Activated CD8-positive, alpha-beta T cell treated with anti-CD3 and anti-CD28 coated beads for 36 hours (primary cell): ENCODE measurements at places on chromosomes 1 and 21.

- DNase-seq, result no peak
Measured at GRCh38 chr1:203505526-203506204, 11.7 kb downstream of the OPTC start.

DNA sequence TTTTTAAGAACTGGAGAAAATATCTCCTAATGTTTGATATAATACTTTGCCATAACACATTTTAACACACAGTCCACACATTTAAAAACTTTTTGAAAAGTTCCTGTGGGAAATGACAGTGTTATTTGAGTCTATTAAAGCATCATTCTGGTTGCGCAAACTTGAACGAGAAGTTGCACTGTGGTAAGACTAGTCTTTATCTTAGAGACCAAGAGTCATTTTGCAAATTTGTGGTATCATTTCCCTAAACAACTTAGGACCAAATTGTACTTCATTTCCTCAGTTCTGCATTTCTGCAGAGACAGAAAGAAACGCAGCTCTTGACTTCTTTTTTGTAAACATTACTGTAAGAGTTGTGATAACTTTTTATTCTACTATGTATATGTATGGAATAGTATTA lies at the start of gene RGS18:
Gene RGS18, plus strand, starts transcription at position 282 of the 400 bp plus-strand sequence. CDS start 176 bp downstream, outside the sequence.
- DNase-seq, result no peak

DNA sequence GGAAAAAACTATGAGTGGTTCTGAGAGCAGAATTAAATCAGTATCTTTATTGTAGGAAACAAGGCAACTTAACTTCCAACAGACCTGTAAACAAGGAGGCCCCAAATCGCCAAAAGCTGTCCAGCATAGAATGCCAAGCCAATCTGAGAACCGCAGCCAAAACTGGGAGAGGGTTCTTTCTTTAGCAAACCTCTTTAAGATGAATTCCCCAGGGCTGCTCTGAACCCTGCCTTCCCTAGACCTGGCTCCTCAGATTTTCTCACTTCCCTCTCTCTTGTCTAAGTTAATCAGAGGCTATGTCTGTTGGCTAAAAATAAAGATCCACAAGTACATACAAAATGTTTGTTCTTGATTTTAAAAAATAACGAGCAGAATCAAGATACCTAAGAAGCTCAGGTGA lies 141.4 kb downstream of the SMYD3 start:
- no peak for DNase-seq

DNA sequence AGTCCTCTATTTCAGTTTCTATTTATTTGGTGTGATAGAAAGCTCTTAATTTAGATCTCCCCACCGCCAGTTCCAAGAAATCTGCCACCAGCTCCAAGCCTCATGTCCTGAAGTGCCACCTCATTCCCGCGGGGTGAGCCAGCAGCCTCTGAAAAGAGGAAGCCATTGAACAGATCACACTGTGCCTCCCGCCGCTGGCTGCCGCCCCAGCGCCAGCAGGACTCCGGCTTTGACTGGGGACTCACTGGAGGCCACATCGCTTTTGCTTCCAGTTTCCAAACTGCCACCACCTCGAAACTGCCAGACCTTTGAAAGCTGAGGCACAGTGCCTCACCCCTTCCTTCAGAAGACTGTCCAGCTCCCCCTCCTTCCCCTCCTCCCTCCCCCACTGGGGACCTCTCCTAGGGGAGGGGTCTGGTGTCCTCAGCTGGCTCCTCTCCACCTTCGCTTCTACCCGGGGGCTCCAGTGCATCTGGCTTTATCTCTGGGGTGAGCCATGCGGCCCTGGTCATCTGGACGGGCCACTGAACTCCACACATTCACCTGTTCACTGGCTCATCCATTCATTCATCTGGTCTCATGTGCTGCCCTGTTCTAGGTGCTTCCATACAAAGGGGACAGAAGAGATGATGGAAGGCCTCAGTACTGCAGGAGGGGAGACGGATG lies 58.9 kb downstream of the VPS26C start:
- peak; percentile 64 for DNase-seq

- no peak for DNase-seq
Measured at GRCh38 chr21:15061747-15062605, 2.8 kb downstream of the NRIP1 start.

- DNase-seq, result peak; percentile 96
Measured at GRCh38 chr1:22039594-22040285, 12.8 kb upstream of the CDC42 start.

DNA sequence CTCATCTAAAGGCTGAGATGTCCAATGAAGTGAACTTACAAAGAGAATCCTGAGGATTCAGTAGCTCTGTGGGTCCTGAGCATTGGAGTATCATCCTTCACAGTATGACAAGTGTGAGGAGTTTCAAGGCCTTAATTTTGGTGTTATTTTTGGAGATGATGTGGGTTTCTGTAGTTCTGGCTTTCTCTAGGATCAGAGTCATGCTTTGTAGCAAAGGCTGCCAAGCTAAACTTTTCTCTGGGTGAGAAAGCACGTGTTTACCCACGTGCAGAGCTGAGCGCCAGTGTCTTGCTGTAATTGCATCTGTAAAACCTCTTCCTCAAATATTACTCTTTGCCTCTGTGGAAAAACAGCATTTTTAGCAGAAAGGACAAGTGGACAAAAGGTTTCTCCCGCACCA lies 387.8 kb upstream of the LYPLAL1 start:
- DNase-seq, result no peak

DNA sequence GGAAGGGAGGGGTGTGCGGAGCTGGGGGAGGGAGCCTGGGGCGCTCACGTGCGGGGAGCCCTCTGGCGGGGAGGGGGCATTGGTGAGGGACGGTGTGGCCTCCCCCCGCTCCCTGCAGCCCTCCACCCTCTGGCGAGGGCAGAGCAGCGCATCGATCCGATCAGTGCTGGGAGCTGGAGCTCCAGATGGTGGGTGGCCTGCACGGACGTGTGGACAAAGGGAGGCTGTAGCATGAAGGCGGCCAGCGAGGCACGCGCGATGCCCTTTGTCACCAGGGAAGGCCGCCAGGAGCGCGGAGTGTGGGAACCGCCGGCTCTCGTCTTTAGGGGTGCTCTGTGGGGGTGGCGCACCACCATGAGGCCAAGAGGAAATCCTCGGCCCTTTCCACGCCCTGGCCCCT lies 5.4 kb upstream of the HES5 start:
- DNase-seq, result no peak

DNA sequence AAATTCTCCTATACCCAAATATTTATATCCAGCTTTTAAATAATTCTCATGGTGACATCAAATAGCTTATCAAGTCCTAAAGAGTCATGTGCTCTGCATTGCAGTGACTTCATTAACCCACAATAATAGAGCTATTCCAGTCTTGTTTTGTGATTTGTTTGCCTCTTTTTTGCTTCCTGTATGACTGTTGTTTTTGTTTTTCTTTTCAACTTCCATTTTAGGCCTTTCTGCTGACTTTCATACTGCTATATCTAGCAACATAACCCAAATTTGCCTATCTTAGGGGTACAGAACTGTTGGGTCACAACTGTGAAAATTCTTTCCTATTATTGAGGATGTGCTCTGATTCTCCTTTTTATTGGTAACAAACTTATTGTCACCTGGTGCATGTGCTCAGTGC lies 30.3 kb downstream of the SPATA17 start:
- no peak for DNase-seq

GRCh38 chr21:35796844-35797243 lies 263.5 kb downstream of the SETD4 start:
- no peak for DNase-seq

GRCh38 chr21:16078382-16078781 lies 348.6 kb downstream of the USP25 start:
- DNase-seq, result no peak

DNA sequence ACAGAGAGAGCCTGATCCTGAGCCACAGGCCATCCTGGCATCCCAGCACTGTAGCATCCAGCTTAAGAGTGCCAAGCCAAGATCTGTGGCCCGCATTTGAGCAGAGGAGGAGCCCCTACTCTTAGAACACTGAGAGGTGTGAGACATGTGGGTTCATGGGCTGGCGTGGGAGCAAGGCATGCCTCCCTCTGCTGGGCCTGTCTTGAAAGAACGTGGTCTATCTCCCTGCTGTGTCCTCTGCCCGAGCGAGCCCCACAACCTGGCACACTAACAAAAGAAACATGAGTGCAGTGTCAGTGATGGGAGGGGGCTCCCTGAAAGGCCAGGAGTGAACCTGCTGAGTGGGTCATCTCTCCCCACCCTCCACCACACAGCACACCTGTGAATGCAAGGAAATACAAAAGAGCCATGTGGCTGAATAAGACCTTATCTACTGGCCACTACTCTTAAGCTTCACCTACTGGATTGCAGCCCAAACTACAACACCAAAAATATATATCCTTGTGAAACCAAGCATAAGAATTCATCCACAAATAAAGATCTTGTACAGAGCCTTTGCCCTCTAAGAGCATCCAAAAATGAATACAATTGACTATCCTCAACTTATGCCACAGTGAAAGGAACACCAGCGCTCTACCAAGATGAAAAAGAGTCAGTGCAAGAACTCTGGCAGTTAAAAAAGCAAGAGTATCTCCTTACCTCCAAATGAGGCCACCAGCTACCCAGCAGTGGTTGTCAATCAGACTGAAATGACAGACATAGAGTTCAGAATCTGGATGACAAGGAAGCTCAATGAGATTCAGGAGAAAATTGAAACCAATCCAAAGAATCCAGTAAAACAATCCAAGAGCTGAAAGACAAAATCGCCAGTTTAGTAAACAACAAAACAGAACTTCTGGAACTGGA lies 259.4 kb upstream of the DAB1 start:
- DNase-seq, result no peak

GRCh38 chr1:217776693-217777092 lies 145.5 kb downstream of the SPATA17 start:
- DNase-seq, result no peak

- peak; percentile 99 for DNase-seq
Measured at GRCh38 chr1:156212833-156213643, at the start of gene PMF1. TSS of gene PMF1 (plus strand) at chr1:156213007. CDS start at chr1:156213016, 9 bp downstream.

GRCh38 chr1:34889705-34890104 lies 30.2 kb upstream of the SMIM12 start:
- DNase-seq, result no peak

DNA sequence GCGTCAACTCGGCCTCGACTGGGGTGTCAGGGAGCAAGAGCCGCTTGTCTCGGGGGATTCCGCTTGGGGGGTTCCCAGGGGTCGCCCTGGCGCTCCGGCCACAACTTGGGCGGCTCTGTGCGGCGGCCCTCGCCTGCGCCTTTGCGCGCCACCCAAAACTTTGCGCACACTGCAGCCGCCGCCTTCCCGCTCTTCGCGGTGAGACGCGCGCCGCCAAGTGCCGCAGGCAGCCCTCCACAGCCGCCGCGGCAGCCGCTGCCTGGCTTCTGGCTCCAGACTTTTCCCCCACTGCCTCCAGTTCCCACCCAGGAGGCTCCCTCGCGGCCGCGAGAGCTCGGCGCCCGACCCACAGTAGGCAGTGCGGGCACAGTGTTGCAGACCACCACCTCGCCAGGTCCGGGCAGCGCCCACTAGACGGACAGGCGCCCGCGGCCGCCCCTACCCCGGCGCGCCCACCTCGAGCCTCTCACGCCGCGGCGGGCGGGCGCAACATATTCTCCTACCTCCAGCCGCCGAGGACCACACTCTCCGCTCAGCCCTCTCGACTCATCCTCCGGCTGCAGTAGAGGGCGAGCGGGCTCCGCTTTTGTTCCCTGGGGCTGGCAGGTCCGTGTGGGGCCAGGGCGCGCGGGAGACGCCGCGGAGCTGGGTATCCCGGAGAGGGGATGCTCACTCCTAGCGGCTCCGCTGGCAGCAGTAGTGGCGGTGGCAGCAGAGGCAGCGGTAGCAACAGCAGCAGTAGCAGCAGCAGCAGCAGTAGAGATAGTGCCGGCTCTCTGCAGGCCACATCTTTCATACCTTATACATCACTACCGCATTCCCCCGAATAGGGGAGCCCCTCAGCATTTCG lies 296.6 kb downstream of the OMA1 start:
- peak; percentile 40 for DNase-seq

DNA sequence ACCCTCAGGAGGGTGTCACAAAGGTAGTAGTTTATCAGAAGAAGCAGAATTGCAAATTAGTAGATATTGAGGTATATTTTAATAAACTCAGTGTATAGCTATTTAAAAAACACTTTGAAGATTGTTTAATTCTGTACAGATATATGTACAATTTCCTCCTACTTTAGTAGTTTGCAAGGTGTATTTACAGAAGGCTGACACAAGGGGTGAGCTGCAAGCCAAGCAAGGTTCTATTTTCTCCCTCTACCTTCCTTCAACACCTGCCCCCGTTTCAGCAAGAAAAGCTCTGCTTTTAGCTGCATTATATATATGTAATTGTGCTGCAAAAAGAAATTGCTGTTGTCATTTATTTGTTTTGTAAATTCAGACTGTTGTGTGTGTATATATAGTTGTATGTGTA lies 674.2 kb upstream of the PKN2 start:
- no peak for DNase-seq

DNA sequence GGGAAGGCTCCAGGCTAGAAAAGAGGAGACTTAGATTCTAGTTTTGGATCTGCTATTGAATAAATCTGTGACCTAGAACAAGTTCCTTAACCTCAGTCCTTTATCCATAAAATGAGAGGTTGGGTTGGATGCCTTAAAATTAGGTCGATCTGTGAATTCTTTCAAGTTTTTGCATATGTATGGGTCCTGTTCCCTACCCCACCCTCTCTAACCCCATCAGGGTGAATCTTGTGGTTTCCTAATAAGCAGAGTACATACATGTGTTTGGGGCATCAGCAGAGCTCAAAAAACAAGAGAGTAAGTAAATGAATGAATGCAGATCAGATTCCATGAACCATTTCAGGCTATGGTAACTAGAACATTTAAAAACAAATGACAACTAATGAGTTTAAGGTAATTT lies 6.2 kb downstream of the SPRR4 start:
- no peak for DNase-seq

- DNase-seq, result no peak
Measured at GRCh38 chr1:110288111-110288510, 51.1 kb upstream of the RBM15 start.

DNA sequence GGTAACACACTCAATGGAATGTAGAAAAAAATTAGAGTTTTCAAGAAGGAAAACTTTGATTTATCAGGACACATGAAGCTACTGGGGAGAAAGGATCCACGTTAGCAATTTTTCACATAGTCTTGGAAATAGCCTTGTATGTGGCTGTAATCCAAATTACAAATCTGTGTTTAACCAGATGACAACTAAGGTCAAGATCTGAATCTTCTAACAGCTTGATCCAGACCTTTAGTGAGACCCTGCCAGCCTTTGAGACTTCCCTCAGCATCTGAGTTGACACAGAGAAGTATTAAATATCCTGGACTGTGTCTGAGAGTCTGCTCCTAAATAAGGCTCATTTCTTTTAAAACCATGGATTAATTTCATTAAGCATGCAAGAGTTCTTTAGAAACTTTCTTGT lies 135.9 kb upstream of the KCNK2 start:
- DNase-seq, result no peak

DNA sequence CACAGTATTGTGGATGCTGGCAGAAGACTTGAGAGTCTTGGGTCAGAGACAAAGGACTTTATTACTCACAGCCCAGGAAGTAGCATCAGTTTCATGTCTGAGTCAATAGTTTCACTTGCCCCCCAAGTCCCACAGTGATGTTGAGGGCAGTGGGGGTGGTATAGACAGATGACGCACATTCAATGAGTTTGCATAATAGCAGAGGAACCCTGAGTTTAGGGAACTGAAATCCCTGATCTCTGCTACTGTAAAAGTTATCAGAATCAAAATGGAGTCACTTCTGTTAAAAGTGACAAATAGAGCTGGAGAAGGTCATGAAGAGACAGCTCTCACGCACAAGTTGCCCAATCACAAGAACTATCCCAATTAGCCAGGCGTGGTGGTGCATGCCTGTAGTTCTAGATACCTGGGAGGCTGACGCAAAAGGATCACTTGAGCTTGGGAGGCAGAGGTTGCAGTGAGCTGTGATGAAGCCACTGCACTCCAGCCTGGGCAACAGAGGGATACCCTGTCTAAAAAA lies 11.5 kb upstream of the HCRTR1 start:
- peak; percentile 79 for DNase-seq

GRCh38 chr1:165253818-165254254 lies 102.7 kb downstream of the LMX1A start:
- no peak for DNase-seq
